ENCODE measurements at places on chromosomes 16 and 17.
A peak's percentile ranks its signal among the peaks of the same experiment; 100 is the strongest.

DNA sequence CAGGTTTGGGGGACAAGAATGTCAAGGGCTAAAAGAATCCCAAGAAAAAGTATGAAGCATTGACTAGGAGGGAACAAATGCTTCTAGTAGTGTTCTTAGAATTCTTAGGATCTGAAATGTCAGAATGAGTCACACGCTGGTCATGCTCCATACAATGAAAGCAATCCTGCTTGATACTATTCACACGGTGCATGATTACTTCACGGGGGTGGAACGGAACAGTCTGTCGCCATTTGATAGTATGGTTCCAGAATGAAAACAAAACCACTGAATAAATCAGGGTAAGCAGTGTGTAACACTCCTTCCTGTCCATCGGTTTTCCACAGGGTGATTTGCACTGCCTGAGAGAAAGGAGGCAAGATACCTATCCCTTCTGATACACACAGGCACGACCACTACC is 22.9 kb upstream of the YWHAE start:
- peak; percentile 97 for DNase-seq

- DNase-seq, result peak; percentile 0
These were observed 431 bp downstream of the SLFN11 start for GRCh38 chr17:35372846-35373533.

GRCh38 chr16:6682142-6682811 is 650.4 kb upstream of the RBFOX1 start:
- DNase-seq, result no peak

DNA sequence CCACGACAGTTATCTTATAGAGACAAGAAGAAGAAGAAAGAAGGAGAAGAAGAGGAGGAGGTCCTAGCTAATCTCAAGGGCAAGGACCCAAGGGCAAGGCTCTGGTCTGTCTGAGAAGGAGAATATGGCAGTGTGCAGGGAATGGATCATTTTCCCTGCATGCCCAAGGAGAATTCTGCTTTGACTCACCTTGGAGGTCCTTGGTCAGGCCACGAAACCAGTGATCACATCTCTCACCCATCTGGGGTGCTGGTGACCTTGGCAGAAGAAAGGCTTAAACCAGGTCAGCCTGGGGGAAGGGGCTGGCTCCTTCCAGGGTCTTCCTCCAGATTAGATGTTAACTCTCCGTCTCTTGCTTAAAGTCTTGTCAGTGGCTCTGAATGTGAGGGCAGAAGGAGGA is 1.6 kb upstream of the FMNL1 start:
- no peak for DNase-seq

DNA sequence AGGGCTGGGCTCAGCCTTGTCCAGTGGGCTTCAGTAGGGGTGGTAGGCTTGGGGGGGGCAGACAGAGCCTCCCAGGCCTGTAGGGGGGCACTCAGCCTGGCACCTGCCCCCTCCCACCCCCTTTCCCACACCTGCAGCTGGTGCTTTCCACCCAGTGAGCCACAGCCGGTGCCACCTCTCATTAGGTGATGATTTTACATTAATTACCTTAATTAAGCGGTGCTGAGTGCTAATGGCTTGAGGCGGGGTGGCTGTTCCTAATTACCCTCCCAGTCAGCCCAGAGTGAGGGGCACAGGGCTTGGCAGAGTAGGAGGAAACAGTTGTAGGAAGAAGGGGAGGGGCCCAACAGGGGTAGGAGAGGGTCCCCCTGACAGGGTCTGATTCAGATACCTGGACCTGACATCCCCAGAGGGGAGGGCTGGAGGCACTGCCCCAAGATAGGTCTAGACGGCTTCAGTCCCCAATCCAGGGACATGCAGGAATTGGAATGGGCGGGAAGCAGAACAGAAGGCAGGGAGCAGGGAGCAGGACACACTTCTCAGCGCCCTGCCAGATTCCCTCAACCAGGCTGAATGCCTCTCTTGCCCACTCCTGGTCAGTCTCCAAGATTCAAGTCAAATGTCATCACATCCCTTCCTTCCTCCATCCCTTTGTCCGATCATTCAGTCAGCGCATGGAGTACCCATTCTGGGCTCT is 26.5 kb upstream of the PHF12 start:
- DNase-seq, result no peak

- no peak for DNase-seq
These were observed 50.7 kb upstream of the CLEC18B start for GRCh38 chr16:74472010-74472409.

GRCh38 chr17:80012765-80013741 is 22.6 kb downstream of the TBC1D16 start:
- DNase-seq, result no peak

DNA sequence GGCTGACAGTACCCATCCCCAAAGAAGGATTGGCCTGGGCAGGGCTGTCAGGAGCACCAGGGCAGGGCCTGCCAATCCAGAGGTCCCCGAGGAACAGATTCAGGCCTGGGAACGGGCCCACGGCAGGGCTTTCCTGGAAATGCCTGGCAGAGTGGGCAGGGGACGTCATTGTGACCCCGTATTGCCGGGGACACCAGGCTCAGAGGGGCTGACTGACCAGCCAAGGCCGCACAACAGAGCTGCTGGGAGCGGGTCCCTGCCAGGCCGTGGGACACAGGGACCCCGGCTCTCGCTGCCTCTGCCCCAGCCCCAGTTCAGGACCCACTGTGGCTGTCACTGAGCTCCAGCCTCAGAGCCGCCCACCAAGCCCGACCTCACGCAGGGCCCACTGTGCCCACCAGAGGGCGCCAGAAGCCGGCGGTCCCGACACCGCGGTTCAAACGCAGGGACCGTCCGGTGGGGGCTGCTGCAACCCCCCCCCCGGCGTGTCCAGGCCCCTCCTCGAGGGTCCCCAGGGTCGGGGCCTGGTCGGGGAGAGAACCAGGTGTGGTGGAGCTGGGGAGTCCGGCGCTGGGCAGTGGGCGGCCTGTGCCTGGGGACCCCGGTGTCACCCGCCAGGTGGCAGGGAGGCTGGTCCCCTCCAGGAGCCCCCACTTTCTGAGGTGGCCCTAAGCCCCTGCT is 15.2 kb upstream of the SSTR5 start:
- no peak for DNase-seq

GRCh38 chr16:55378616-55379015 is 54.6 kb downstream of the IRX6 start:
- no peak for DNase-seq

GRCh38 chr16:51163366-51163765 is 12.3 kb upstream of the SALL1 start:
- no peak for DNase-seq

DNA sequence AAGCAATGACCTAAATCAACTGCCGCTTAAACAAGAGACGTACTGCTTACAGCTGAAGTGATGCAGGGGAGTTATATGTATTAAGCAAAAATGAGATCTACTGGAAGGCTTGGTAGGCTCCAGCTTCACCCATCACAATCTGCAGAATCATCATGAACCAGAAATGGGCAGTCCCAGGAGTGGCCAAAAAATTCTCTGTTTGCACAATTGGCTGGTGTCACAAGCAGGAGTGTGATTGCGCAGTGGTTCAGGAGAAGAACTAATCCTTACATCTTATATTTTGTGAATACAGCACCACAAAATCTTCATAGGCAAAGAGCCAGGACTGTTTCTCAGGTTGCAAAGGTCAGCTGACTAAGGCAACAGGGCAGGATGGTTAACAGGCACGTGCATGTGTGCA is 75.9 kb downstream of the CES1 start:
- DNase-seq, result no peak

DNA sequence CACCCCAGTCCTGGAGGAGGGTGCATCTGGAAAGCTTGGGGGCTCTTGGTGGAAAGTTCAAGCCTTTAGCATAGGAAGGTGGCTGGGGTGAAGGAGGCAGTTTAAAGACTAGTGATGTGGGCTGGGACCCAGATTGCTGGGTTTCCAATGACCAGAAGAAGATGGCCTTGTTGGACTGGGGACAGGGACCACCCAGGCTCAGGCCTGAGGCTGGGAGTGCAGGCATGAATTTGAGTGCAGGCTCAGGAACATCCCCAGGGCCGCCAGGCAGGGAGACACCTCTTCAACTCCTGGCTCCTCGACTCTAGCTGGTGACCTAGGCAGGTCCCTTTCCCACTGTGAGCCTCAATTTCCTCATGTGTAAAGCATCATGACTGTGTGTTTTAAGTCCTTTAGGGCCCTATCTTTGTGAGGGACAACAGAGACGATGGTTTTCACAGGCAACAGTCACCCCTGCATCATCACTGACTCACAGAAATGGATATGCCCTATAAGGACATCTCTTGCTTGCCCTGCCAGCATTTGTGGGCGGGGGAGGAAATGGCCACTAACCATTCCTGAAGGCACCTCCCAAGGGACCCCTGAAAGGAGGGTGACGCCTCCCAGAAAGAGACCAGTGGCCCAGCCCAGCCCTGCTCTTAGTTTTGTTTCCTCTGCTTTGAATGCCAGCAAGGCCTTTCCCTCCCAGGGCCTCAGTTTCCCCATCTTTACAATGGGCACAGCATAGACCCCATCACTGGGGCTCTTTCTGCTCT is 11.1 kb downstream of the NLRC5 start:
- peak; percentile 91 for DNase-seq

DNA sequence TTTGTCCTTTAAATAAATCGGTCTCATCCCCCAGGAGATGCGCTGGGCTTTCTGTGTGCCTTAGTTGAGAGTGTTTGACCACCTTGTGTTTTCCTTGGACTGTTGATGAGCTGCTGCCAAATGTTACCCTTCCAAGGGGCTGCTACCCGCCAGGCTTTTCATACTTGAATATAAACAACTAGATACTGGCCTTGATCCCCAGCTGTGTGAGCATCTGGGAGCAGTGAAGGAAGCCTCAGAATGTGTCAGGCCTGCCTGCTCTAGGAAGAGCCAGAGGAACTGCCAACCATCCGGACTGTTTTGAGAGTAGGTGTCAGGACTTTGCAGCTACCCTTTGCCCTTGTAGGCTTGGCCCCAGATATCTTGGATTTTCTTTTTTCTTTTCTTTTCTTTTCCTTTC is 57.8 kb downstream of the LDHD start:
- no peak for DNase-seq

GRCh38 chr16:50386139-50386538 is 17.4 kb upstream of the BRD7 start:
- DNase-seq, result no peak
